Neural cell (in vitro differentiated cells): ENCODE measurements at places on chromosomes 6 and 20. TPM values are rescaled to one million over a fixed set of nuclear protein-coding genes. Genes with fewer than 3 reads are reported as not detected.

The TMEM181 gene
- polyA plus RNA-seq, result 47.6 TPM in 2 replicates

The GRM1 gene
- 2.8 and 2.9 TPM in 2 replicates for polyA plus RNA-seq

The HLA-DQB1 gene
- polyA plus RNA-seq, result not detected in 2 replicates

The ZBP1 gene
- not detected in 2 replicates for polyA plus RNA-seq

The CEP85L gene
- 16.0 and 17.0 TPM in 2 replicates for polyA plus RNA-seq

The CRISP1 gene
- not detected in 2 replicates for polyA plus RNA-seq

The KCNK15 gene
- not detected in 2 replicates for polyA plus RNA-seq

The ROS1 gene
- polyA plus RNA-seq, result not detected in 2 replicates

The OR2H2 gene
- not detected in 2 replicates for polyA plus RNA-seq

The CRISP3 gene
- not detected in 2 replicates for polyA plus RNA-seq

The ZNF322 gene
- 29.4 and 31.7 TPM in 2 replicates for polyA plus RNA-seq

The BPIFA1 gene
- not detected in 2 replicates for polyA plus RNA-seq

The TBC1D32 gene
- 30.9 and 33.2 TPM in 2 replicates for polyA plus RNA-seq

The CFAP61 gene
- polyA plus RNA-seq, result 0.42 TPM in 1 of 2 replicates, not detected in the other

The BTNL2 gene
- not detected in 2 replicates for polyA plus RNA-seq

The TSHZ2 gene
- 4.6 and 6.0 TPM in 2 replicates for polyA plus RNA-seq

The GABRR1 gene
- 0.36 TPM in 1 of 2 replicates, not detected in the other for polyA plus RNA-seq

The EEF1E1 gene
- polyA plus RNA-seq, result 79.6 and 113 TPM in 2 replicates

The SIRPB1 gene
- 0.20 TPM in 1 of 2 replicates, not detected in the other for polyA plus RNA-seq

The TMC2 gene
- polyA plus RNA-seq, result 0.11 and 0.66 TPM in 2 replicates

The NNAT gene
- 996 and 1,180 TPM in 2 replicates for polyA plus RNA-seq

The NHSL1 gene
- 1.5 and 2.4 TPM in 2 replicates for polyA plus RNA-seq

The NFKBIL1 gene
- polyA plus RNA-seq, result 88.7 and 92.8 TPM in 2 replicates

The MTO1 gene
- polyA plus RNA-seq, result 30.6 and 34.4 TPM in 2 replicates

The TRIM15 gene
- not detected in 2 replicates for polyA plus RNA-seq

The LCA5 gene
- 11.5 and 13.2 TPM in 2 replicates for polyA plus RNA-seq

The SMOC2 gene
- polyA plus RNA-seq, result 0.50 and 1.2 TPM in 2 replicates

The UBD gene
- polyA plus RNA-seq, result not detected in 2 replicates

The CCHCR1 gene
- 19.5 and 19.7 TPM in 2 replicates for polyA plus RNA-seq

The GSTA3 gene
- polyA plus RNA-seq, result not detected in 2 replicates

The CALHM6 gene
- polyA plus RNA-seq, result 12.0 and 13.9 TPM in 2 replicates

The KCNK5 gene
- polyA plus RNA-seq, result not detected in 2 replicates

The PCK1 gene
- 0.24 TPM in 1 of 2 replicates, not detected in the other for polyA plus RNA-seq

The HLA-DOA gene
- polyA plus RNA-seq, result 0.07 TPM in 1 of 2 replicates, not detected in the other

The PROKR2 gene
- not detected in 2 replicates for polyA plus RNA-seq

The ZSCAN26 gene
- 86.9 and 91.2 TPM in 2 replicates for polyA plus RNA-seq

The PMEPA1 gene
- polyA plus RNA-seq, result 3.3 and 5.0 TPM in 2 replicates

The SLC17A9 gene
- polyA plus RNA-seq, result not detected in 2 replicates

The OOEP gene
- not detected in 2 replicates for polyA plus RNA-seq

The ADGB gene
- polyA plus RNA-seq, result not detected in 2 replicates

The GPX5 gene
- polyA plus RNA-seq, result not detected in 2 replicates

The DYNLT2 gene
- polyA plus RNA-seq, result 1.8 and 2.8 TPM in 2 replicates

The VARS2 gene
- polyA plus RNA-seq, result 93.4 and 125 TPM in 2 replicates
